ENCODE measurements at places on chromosomes 6 and 20. TPM values are rescaled to one million over a fixed set of nuclear protein-coding genes. Genes with fewer than 3 reads are reported as not detected.

Gene CTAGE9
- not detected for total RNA-seq

Gene TTLL9
- total RNA-seq, result not detected

Gene KCNG1
- total RNA-seq, result 8.6 TPM

Gene SLC22A2
- total RNA-seq, result not detected

Gene RAB32
- 93.6 TPM for total RNA-seq

Gene MTRF1L
- 20.1 TPM for total RNA-seq

Gene TEAD3
- 0.27 TPM for total RNA-seq

Gene GNMT
- total RNA-seq, result 0.09 TPM

Gene CRISP3
- total RNA-seq, result not detected

Gene DTNBP1
- total RNA-seq, result 11.0 TPM

Gene SNAP91
- total RNA-seq, result not detected

Gene TAP2
- 36.6 TPM for total RNA-seq

Gene PPP1R16B
- 135 TPM for total RNA-seq

Gene LPA
- total RNA-seq, result not detected

All from endothelial cell of coronary artery (primary cell).